ENCODE measurements at places on chromosomes 16 and 17.

DNA sequence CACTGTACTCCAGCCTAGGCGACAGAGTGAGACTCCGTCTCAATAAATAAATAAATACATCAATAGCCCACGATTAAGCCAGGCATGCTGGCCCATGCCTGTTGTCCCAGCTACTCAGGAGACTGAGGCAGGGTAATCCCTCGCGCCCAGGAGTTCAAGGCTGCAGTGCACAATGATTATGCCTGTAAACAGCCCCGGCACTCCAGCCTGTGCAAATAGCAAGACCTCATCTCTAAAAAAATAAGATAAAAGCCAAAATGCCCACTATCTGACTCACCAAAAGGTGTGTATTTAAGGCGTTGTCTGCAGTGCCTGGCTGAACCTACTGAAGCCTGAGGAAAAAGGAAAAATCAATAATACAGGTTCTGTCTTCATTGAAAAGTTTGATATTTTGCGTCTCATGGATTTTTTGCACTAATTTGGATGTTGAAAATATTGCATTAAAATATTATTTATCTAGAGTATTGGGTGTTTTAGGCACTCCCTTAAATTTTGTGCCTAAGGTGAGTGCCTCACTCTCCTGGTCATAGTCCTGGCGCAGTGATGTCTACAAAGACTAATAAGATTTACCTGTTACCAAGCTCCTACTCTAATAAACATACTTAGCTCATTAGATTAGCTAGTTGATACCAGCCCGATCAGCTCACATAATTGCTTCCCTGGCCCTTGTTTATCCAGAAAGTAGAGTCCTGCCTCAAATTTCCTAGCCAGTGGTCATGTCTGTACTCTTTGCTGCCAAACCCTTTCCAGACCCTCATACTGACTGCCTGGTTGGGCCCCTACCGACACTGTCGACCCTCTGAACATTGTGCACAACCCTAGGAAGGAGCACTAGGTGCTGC is 24.7 kb upstream of the TOB1 start:
- no peak for DNase-seq

GRCh38 chr17:33864758-33865229 is 390.3 kb upstream of the CCL2 start:
- no peak for DNase-seq

DNA sequence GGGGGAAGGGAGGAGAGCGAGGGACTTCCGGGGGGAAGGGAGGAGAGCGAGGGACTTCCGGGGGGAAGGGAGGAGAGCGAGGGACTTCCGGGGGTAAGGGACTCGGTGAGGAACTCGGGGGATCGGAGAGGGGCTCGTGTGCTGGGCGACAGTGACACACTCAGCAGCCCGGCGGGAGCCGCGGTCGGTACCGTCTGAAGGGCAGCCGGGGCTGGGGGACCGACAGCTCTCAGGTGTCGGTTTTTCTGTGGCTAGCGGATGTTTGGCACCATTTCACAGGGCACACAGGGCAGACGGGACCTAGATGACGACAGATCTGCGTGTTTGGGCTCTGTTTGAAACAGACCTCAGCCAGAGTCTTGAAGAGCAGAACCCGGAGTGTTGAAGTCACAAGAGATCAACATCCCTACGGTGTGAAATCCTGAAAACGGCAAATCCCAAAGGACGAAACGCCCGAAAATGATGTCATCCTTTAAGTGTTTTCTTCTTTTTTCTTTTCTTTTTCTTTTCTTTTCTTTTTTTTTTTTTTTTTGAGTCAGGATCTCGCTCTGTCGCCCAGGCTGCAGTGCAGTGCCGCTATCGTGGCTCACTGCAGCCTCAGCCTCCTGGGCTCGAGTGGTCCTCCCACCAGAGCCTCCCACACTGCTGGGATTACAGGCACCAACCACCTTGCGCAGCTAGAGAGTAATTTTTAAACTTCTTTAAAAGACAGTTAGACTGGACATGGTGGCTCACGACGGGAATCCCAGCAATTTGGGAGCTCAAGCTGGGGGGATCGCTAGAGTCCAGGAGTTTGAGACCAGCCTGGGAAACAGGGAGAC is 23.9 kb downstream of the ZNF778 start:
- DNase-seq: peak; percentile 34

DNA sequence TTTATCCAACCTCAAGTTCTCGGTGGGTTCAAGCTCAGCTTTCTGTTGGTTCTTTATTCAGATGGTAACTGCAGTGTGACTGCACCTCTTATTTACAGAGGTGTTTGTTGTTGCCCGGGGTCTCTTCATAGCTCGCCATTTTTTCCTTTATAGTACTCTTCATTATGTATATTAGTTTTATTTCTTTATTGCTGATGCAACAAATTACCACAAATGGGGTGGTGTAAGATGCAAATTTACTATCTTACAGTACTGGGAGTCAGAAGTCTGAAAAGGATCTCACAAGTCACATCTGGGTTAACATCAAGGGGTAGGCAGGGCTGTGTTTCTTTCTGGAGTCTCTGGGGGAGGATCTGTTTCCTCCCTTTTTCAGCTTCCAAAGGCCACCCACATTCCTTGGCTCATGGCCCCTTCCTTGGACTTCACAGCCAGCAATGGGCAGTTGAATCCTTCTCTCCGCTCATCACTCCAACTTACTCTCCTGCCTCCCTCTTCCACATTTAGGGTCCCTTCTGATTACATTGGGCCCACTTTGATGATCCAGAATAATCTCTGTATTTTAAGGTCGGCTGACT is 241.2 kb downstream of the HAPSTR1 start:
- no peak for DNase-seq

DNA sequence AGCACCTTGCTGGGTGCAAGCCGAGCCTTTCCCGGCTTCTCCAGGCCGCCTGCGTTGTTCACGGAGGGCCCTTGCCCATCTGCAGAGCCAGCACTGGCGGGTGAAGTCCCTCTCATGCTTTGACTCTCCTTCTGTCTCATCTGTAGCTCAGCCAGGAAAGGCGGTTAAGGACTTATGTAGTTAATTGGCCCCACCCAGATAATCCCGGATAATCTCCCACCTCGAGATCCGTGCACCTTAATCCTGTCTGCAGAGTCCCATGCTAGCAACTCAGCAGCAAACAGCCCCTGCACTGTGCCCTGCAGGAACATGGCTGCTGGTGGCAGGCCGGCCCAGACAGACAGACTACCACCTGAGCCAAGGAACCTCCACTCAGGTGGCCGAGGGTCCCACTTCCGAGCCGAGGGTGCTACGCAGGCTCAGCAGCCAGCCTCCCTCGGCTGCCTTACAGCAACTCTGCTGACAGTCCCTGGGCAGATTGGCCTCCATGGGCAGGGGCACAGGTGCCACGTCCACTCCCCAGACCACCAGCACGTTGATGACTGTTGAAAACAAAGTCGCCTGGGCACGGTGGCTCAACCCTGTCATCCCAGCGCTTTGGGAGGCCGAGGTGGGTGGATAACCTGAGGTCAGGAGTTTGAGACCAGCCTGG is 16.9 kb downstream of the RAB40C start:
- no peak for DNase-seq

DNA sequence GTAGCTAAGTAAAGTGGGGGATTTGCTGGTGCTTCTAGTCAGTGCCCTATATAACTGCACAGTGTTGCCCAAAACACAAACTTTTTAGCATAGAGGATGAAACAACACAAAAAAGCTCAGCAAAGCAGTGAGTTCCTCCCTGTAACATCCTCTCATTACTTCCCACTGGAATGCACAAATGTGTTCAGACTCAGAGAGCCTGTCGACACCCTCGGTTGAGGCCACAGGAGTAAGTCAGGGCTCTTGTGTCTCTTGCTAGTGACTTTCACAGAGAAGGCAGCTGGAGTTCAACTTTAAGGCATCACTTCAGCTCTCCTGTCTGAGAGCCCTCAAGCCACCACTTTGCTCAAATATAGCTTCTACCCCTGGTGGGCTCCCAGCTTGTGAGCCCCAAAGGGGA is 107.2 kb upstream of the NETO2 start:
- no peak for DNase-seq

- DNase-seq: no peak
These were observed 2.6 kb upstream of the CPHXL2 start for GRCh38 chr16:75679366-75679765.

GRCh38 chr16:82340531-82340930 is 170.5 kb upstream of the MPHOSPH6 start:
- no peak for DNase-seq

GRCh38 chr17:75111777-75112335 is 2.1 kb downstream of the ARMC7 start:
- no peak for DNase-seq

DNA sequence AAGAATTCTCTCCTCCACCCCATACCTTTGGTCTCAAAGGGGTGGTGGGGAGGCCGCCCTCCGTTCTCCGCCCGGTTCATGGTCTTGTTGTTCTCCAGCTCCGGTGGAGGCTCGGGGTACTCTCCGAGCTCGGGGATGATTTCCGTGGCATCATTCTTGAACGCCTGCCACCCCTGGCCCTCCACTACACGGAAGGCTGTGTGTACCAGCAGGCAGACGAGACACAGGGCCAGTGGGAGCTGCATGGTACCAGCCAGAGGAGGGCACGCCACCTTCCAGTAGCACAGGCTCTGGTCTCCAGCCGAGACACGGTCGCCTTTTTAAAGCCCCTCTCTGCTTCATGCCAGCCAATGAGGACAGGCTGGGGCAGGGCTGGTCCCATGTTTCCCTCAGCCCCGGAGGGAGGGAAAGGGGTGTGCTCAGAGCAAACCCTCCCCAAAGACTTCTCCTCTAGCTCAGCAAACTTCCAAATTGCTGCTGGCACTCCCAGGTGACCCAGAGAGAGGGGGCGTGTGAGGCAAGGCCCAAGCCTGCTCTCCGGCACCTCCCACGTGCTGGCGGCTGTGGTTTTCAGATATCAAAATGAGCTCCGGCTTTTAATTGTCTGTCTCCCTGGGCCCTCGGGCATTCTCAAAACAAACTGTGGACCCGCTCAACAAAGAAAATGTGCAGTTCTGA is at the start of gene SOST:
TSS of gene SOST (minus strand) at position 295 of the 678 bp plus-strand sequence. CDS start at position 245, 50 bp downstream.
- DNase-seq: no peak

GRCh38 chr16:85888405-85889331 is 10.3 kb upstream of the IRF8 start:
- DNase-seq: peak; percentile 79

DNA sequence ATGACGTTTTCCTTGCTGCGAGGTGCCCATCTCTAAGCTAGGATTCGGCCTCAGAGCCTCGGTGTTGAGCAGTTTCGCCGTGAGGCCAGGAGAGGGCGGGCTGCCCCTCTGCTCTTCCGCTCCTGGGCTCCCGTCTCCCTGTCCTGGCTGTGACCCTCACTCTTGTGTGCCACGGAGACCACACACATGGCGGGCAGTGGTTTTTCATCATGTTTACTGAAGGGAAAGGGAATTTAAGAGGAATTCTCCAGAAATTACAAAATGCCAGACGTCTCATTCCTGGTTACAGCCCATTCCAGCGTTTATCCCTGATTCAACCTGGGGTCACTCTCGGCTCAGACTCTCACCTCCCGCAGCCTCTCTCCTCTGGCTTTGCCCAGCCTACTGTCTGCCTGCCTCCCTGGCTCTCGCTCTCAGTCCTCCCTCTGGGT is 96.8 kb upstream of the ELAC2 start:
- peak; percentile 4 for DNase-seq

DNA sequence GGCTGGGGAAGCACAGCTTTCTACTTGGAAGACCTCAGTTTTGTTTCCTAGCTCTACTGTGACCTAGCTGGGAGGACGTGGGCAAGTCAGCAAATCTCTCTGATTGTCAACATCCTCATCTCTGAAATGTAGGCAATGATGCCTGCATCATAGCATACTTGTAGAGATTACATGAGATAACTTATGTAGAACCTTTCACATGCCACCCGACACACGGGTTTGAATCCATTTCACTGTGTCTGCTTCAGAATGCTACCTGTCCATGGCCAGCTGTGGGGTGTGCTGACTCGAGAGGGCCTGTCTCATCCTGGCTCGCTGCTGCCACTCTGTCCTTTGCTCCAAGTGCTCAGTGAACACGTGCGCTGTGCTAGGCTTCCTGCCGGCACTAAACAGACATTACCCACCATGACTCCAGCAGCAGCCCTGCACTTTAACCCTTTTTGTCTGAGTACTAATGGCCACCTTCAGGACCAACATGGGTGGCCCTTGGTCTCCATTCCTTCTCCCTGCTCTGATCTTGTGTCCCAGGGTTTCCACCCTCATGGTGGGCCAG is 7.4 kb downstream of the ADAP2 start:
- DNase-seq: no peak

DNA sequence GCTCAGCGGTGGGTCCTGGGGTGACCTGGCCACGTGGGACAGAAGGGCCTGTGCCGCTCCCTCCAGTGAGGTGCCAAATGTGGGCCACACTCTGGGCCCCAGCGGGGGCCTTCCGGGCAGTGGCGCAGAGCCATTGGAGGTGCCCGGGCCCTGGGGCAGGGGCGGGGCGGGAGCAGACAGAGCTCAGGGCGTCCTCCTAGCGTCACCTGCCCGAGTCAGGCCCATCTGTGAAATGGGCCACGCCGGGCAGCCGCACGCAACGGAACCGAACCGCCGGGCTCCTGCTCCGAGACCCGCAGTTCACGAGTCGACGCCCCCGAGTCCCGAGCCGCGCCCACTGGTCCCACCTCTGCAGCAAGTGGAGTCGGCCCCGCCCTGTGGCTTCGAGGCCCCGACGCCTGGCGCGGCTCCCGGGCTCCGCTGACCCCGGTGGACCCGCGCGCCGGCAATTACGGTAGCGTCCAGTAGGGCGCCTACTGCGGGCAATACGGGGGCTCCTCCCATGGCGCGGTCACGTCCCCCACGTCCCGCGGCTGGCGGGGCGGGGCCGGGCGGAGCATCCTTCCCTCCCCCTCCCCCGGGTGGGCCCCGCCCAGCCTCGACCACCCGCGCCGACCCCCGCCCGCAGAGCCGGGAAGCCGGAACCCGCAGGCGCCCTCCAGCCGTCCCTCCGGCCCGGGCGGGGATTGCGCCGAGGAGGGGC is 1.9 kb downstream of the SLC16A3 start:
- peak; percentile 35 for DNase-seq

GRCh38 chr16:87202346-87202745 is 114.8 kb downstream of the C16orf95 start:
- no peak for DNase-seq

- no peak for DNase-seq
These were observed 18.7 kb upstream of the ANKRD40CL start for GRCh38 chr17:50785946-50786570.

DNA sequence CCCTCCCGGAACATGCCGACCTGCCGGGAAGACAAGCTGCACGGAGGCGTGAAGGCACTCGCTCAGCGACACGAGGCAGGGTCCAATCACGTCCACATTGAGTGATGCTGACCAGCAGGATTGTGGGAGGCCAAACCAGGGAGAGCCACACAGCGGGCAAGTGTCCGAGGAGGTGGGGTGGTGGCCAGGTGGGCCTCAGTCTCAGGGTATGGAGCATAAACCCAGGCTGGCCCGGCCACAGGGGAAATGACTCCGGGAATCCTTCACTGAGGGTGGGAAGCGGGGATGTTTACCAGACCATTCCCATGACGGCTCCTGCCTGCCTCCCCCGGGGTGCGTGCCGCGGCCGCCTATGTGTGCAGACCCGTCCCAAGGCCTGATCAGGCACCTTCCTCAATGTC is 62.5 kb downstream of the RPH3AL start:
- no peak for DNase-seq

DNA sequence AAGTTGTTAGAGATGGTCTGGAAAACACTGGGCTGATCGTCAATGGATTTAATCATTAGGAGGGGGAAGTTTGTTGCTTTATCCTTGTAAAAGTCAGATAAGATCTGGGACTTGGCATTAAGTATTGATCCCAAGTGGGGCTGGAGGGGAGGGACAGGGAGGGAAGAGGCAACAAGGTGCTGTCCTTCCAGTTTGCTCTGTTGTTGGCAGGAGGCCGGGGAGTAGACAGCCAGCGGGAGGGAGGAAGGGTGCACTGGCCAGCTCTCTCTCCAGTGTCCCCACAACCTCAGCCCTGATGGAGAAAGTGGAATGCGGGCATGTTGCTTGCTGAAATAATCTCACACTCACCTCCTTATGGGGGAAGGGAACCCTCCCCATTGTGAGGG is 210.2 kb downstream of the CCDC182 start:
- no peak for DNase-seq

- DNase-seq: no peak
These were observed 23.4 kb upstream of the AXIN2 start for GRCh38 chr17:65584604-65585521.

All from kidney glomerular epithelial cell (primary cell).